ENCODE measurements at places on chromosomes 7 and 10.

- no peak for DNase-seq
Observed at GRCh38 chr10:43902842-43903241, 254.2 kb upstream of the ZNF32 start.

- DNase-seq, result no peak
Observed at GRCh38 chr7:510131-510481, 9.5 kb downstream of the PDGFA start.

DNA sequence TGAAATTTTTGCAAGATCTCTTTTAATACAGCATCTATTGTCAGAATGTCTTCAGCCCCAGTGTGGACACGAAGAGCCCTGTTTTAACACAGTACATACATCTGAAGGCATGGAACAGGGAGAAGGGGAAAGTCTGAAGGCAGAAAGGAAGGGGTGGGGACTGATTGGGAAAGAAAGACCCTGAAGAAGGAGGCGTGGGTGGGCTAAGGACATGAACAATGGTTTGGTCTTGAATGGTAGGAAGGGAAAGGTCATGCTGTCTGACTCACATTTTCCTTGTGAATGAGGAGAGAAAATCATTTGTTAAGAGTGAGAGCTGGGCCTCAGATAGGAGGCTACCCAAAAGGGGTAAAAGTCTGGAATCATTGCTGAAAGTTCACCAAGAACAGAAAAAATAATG lies 297.1 kb downstream of the GALNT17 start:
- no peak for DNase-seq

DNA sequence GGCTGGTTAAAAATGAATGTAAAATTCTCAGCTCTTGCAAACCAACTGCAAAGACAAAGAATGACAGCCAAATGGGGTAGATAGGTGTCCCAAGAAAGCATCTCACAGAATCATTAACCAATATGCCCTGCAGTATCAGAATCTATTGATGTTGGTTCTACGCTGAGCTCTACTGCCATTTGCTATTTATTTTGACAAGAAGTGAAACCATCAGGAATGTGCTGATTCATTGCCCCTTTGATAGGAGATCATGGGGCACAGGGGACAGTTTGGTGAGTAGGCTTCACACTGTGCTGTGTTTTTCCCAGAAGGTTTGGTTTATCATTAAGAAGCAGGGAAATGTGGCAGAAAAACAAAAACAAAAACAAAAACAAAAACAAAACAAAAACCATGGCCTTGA lies 19.4 kb upstream of the CDC14C start:
- DNase-seq, result no peak

GRCh38 chr7:73621168-73622063 lies 2.9 kb downstream of the MLXIPL start:
- DNase-seq, result no peak

DNA sequence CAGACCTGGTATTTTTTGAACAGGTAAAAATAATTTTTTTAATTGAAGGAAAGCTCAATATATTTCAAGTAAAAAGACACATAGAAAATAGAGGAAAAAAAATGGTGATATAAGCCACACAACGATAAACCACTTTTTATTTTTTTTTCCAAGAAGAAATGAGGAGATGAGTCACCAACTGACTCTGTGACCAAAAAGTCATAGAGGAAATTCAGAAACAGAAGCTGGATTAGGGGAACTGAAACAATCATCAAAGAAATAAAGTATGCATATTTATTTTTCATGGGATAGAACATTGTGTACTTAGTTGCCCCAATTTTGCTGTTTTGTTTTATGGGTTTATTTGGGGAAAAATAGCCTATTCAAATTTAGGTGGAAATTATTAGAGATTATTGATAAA lies 176.8 kb upstream of the AGR3 start:
- no peak for DNase-seq
